ENCODE measurements at places on chromosomes 6 and 20. TPM values are rescaled to one million over a fixed set of nuclear protein-coding genes. Genes with fewer than 3 reads are reported as not detected.
A peak's percentile ranks its signal among the peaks of the same experiment; 100 is the strongest.

Gene GPR63
- total RNA-seq: 6.2 TPM

Gene GGT7
- 6.1 TPM for total RNA-seq

Gene CSTF1
- total RNA-seq: 100 TPM

Gene TRIM10
- not detected for total RNA-seq

Gene CCN5
- total RNA-seq: not detected

Gene NKX2-4
- total RNA-seq: not detected

Gene ARFGAP1
- 88.0 TPM for total RNA-seq

Gene LY6G6C
- not detected for total RNA-seq

- DNase-seq: no peak
Measured at GRCh38 chr6:12813321-12813720, 96.8 kb downstream of the PHACTR1 start.

GRCh38 chr6:160121981-160122380 is 366 bp downstream of the SLC22A1 start:
- peak; percentile 25 for DNase-seq

DNA sequence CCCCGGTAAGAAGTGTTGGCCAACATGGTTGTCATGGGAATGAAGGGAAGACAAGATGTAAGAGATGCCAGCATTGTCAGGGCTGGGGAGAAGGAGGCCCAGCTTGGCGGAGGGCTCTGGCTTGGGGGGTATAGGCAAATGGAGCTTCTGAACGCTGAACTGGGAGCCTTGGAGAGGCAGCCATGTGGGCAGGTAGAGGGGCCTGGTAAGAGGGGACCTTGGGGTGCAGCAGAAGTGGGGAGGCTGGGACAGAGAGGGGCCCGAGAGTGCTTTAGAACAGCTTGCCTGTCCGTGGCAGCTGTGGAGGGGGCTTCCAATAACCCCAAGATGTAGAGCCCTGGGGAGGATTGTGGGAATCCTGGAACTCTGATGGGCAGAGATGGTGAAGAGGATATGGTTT is 3.0 kb downstream of the SLC22A1 start:
- DNase-seq: no peak

DNA sequence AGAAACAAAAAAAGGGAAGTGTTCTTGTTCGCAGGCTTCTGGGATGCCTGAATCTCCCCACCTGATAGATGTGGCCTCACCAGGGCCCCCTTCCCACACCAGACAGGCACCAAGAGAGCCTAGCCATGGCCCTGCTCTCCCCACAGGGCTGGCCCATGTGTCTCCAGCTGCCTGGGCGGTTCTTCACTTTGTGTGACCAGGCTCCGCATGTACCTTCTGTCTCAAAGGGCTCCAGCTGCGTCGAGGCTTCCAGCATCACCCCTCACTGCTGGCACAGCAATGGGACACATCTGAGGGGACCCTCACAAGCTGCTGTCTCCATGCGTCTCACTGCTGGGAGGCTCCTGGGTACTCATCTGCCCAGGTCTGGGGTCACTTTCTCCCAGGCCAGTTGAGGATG is 362.9 kb downstream of the ZFAND3 start:
- DNase-seq: peak; percentile 16

DNA sequence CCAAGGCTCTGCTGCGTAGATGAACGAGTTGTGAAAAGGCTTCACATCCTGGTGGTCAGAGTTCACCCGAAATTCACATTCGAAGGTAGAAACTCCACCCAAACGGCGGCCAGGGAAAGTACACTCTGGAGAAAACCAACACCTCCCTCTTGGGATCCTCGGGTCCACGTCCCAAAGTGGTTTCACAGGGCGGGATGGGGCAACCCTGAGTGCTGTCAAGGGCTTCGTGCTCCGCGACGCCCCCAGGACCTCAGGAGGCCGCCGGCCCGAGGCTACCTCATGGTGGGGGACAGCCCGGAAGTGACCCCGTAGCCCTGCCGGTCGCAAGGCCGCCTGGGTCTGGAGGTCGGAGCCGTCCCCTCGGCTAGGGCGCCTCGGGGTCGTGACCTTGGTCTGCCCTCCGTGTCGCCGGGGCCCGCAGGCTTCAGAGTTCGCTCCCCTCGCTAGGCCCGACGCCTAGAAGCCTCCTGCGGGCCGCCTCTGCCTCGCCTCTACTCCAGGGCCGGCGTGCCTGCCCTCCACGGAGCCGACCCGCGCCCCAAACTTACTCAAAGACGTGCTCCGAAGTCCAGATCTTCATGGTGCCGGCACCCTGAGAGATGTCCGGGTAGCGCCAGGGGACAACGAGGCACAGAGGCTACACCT is at the start of gene PRELID3B:
PRELID3B (minus strand) TSS at position 636 of the 645 bp plus-strand sequence; CDS start at position 580, 56 bp downstream.
- peak; percentile 76 for DNase-seq

DNA sequence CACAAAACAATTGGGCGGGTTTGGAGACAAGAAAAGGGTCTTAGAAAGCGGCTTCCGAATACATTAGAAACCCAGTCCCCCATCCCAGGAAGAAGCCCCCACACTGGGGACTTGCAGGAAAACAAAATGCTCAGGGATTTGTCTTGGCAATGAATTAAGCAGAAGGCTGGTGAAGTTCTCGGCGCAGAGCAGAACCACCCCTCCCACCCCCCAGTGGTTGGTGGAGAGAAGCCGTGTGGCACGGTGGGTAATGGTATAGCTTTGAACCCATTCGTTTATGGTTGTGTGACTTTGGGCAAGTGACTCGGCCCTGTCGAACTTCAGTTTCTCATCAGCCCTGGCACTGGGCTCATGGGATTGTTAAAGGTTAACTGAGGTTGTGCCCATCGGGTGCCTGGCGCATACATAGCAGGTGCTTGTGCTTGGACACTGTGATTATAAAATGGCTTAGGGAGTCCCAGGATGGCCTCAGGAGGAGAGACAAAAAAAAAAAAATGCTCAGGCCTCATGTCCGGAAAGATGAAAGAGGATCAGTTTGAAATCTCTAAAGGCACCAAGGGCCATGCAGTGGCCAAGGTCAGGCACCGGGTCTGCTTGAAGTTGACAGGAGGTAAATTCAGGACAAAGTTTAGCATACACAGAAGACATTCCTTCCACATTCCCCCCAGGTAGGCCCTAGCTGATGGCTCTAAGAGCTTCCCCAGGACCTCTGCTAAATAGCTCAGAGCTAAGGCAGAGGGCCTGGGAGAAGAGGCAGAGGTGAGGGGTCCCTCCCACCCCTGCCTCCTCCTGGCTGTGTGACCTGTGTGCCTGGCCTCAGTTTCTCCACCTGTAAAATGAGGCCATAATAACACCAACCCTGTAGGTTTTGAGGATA is 120.1 kb upstream of the PTPN1 start:
- no peak for DNase-seq

DNA sequence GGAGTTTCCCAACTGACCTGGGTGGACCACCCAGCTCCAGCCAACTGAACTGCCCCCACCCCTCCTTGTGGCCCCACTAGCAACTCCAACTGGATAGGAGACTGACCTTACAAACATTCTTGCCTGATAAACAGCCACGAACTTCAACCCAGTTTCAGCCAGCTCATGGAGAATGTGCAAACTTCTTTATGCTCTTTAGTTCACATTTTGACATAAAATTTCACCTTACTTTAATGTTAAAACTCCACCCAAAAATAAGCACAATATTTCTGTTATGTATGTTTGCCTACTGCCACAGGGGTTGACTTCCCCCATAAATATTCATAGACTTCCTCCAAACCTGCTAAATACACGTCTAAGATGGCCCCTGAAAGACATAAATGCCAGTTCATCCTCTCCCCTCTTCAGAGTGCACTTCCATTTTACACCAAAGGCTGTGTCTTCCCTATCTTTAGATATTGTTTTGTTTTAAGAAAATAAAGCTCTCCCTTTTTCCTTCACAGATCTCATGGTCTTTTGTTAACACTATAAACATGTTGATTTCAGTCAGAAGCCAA is 643.7 kb downstream of the EPM2A start:
- DNase-seq: no peak

GRCh38 chr6:1042583-1043457 is 269.1 kb upstream of the FOXQ1 start:
- DNase-seq: no peak

DNA sequence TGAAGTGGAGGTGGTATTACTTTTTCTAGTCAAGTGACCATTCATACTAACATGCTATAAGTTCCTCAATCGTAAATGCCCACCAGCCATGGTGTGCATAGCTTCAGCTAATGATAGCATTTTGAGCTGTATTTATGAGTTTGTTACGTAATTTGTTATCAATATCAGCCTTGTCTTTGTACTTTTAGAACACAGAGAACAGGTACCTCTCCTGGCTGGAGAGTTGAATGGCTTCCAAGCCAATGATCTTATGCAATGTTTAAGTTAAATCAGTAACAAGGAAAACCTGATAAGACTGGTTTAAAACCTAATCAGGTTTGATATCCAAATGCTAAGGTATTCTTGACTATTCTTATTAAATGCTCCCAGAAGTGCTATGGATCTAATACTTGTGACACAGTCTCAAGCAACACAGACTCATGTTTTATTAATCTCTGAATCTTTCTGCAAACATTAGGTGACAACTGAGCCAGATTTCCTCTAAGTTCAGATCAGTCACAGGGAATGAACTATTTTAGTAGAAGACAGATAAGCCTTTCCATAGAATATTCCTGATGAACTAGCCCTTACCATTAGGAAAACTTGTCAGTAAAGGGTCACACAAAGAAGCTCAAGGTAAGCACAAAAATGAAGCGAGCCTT is 154.8 kb downstream of the PTPRK start:
- DNase-seq: no peak

DNA sequence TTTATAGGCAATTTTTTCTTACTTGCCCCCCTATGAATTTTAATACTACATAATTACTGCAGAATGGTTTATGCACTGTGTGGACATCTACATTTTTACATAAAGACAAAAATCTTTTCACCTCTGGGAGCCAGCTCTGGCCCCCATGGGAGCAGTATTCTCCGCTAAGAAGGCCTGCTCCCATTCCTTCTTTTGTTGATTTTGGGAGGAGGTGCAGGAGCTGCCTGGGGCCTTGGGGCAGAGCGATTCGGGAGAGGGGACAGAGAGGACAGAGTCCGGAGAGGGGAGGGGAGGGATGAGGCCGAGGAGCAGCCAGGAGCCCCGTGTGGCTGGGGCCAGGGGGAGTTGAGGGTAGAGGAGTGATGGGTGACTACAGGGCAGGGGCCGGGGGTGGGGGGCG is 452.0 kb downstream of the PREX1 start:
- DNase-seq: peak; percentile 65

- no peak for DNase-seq
Measured at GRCh38 chr6:160798625-160799024, 96.6 kb downstream of the PLG start.

DNA sequence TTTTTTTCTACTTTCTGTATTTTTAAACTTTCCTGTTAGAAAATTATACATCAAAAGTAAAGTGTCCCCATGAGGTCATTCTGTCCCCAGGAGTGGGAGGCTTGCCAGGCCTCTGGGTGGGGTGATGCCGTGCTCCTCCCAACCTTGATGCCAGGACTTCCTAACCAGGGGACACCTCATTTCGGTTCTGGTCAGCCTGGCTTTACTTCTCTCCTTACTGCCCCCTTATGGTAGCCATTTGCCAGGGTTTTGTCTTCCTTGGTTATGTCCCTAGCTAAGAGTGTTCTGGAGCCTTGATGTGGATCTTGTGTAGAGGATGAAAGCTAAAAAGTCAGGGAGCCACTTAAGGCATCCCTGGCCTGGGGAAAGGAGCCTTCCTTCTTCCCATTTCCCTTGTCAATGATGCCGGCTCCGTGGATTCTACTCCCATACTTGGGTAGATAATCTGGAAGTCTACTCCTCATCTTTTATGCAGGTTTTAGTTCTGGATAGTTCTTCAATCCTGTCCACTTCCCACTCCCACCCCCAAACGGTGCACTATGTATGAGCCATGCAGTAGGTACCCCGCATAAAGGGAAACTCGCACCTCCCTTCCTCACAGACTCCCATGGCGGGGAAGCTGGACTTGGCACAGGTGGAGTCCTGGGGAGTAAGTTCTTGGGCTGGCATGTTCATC is 164.1 kb upstream of the SALL4 start:
- DNase-seq: peak; percentile 80

- DNase-seq: no peak
Measured at GRCh38 chr20:23602241-23602640, 3.5 kb downstream of the CST9 start.

DNA sequence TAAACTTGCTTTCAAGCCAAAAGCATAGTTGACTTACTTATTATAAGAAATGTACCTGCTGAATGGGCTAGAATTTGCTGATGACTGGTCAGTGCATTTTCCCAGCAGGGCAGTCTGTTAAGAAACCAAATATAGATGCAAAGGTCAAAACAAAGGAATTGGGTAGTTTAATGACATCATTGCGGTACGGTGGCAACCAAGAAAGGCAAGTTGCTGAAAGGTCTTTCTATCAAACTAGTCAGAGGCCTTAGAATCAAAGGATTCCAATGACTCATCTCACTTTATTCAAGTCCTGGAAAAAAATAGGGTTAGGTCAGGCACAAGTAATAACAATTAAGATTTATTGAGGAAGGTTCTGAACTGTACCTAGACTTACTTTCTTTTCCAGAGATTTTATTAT is 76.4 kb downstream of the KIZ start:
- DNase-seq: no peak

DNA sequence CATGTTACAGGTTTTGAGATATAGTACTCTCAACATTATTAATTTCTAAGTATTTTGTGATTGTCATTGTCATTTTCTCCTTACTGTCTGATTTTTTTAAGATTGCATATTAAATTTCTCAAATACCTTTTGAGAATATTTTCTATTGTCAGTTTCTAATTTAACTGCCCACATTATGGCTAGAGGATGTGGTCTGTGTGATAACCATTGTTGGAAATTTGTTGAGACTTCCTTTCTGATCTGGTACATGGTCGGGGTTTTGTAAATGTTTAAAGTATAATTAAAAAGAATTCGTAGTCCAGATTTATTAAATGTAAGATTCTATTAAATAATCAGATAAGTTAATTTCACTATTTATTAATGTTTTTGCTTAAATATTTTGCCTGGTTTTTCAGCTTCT is 60.1 kb downstream of the SLX4IP start:
- no peak for DNase-seq

DNA sequence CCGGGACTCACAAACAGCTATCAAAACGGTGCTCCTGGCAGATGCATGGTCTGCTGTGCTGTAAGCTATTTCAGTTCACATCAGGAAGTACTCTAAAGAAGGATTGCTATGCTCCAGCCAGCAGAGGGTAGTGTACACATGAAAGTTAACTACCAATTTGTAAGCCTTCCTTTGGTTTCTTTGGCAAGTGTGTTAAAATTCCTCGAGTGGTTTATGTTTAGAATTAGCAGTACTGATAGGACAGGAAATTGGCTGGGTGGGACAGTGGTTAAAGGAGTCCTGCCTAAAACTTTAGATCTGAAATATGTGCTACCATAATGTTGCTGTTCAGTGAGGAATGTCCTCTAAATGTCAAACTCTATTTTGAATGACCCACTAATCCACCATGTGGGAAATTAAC is 47.4 kb downstream of the TRMT11 start:
- peak; percentile 32 for DNase-seq
